Naive thymus-derived CD8-positive, alpha-beta T cell (primary cell): ENCODE measurements at places on chromosomes 3 and 15.

DNA sequence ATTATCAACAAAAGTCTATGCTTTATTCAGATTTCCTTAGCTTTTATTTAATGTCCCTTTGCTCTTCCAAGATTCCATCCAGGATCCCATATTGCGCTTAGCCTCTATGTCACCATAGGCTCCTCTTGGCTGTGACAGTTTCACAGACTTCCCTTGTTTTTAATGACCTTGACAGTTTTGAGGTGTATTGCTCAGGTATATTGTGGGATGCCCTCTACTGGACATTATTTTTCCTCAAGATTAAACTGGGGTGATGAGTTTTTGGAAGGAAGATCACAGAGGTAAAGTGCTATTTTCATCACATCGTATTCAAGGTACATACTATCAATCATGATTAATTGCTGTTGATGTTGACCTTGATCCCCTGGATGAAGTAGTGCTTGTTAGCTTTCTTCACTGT, 99.1 kb upstream of the SMAD3 start:
- no peak overlapping the region for H3K4me3 ChIP-seq
- H3K4me1 ChIP-seq, result no peaks in the 10 kb centered on the region
- H3K36me3 ChIP-seq, result no peaks in the 10 kb centered on the region

DNA sequence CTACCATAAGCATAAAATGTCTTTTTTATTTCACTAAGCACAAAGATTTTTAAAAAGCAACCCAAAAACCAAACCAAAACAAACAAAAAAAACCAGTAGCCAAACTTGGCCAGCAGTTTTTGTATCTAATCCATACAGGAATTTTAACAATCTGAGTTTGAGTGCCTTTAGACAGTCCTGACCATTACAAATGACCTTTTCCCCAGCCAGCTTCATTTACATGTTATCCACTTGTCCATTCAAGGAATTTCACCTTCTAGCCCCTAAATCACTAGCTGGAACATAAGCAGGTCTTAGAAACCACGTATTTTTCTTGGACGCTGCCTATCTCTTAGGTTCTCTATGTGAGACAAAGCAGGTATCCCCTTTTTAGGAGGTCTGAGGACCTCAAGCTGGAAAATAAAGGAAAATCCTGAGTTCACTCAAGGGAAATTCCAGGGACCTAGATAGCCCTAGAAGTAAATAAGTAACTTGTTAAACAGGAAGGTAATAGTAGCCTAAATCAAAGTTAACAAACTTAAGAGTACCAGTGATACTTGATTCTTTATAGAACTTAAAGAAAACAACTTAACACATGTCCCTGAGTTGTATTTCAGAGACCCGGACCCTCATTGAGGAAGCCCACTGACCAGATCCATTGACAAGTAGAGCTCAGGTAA, 34.2 kb downstream of the CIP2A start:
- no peak for DNase-seq
- H3K4me1 ChIP-seq, result peaks cover 4% of the 10 kb centered on the region
- no peak overlapping the region for H3K4me3 ChIP-seq
- peaks cover 6% of the 10 kb centered on the region for H3K36me3 ChIP-seq

- H3K27ac ChIP-seq, result no peak overlapping the region
- DNase-seq, result no peak
- no peak overlapping the region for H3K4me3 ChIP-seq
- H3K36me3 ChIP-seq, result no peaks in the 10 kb centered on the region
- no peaks in the 10 kb centered on the region for H3K27me3 ChIP-seq
Observed at GRCh38 chr3:43000387-43000786, 21.3 kb downstream of the GASK1A start.

GRCh38 chr3:160374472-160374871, 24.6 kb downstream of the IFT80 start:
- H3K4me1 ChIP-seq, result peaks cover 6% of the 10 kb centered on the region
- no peak overlapping the region for H3K27ac ChIP-seq
- DNase-seq, result no peak
- H3K36me3 ChIP-seq, result peaks cover 26% of the 10 kb centered on the region
- H3K4me3 ChIP-seq, result no peak overlapping the region

DNA sequence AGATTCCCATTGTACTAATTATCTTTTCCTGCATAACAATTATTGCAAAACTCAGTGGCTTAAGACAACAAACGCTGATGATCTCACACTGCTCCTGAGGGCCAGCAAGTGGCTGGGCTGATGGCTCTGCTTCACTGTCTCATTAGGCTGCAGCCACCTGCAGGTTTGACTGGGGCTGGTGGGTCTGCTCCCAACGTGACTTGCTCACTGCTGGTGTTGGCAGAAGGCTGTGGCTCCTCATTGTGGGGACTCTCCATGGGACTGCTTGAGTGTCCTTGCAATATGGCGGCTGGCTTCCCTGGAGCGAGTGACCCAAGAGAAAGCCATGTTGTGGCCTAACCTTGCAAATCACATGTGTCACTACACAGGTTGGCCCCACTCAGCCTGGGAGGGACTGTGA, 71.1 kb downstream of the PLXNA1 start:
- peaks cover 27% of the 10 kb centered on the region for H3K27me3 ChIP-seq
- no peak for DNase-seq
- H3K4me1 ChIP-seq, result no peaks in the 10 kb centered on the region
- no peaks in the 10 kb centered on the region for H3K36me3 ChIP-seq
- H3K4me3 ChIP-seq, result no peak overlapping the region

DNA sequence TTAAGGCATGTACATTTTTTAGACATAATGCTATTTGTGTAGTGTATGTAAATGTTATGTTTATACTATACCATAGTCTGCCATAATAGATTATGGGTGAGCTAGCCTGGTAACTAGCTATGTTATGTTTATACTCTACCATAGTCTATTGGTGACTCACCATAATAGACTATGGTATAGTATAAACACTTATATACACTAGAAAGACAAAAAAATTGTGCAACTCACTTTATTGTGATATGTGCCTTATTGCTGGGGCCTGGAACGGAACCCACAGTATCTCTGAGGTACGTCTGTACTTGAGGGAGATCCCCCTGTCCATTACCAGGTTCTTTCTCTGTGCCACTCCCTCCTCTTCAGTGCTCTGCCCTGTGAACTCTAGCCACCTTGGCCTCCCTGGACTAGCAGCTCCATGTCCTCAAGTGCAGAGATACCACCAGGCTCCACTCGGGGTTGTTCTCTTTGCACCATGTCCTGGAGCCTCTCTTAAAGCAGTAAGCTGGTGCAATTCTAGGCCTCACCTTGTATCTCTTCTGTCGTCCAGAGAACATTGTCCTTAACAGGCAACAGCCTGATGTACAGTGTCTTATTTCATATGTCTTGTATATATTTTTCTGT, 60.8 kb upstream of the PXYLP1 start:
- peaks cover 11% of the 10 kb centered on the region for H3K27me3 ChIP-seq
- H3K27ac ChIP-seq, result no peak overlapping the region
- no peaks in the 10 kb centered on the region for H3K4me1 ChIP-seq
- peaks cover 4% of the 10 kb centered on the region for H3K36me3 ChIP-seq
- no peak overlapping the region for H3K4me3 ChIP-seq
